ENCODE measurements at places on chromosomes 13 and 19.

DNA sequence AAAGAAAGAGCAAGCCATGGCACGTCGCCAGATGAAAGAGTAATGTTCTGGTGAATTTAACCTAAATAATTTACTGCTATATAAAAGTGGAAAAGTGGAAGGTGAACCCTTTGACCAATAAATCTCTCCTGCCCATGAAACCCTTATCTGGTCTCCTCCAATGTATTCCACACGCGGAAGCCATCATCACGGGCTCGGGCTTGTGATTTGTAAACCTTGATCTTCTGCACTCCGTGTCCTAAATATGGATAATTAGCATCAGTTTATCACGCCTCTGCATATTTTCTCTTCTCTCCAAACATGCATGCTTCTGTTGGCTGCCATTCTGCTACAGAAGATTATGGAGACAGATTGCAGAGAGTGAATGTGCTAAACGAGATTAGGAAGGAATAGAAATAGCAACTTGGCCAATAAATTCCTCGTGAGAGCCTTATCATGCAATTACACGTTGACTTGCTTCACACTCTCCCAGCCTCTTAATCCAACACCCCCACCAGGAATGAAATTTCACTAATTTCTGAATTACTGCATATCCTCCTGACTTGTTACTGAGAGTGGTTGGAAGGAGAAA, 34.5 kb downstream of the SOX1 start:
- no peak for DNase-seq

DNA sequence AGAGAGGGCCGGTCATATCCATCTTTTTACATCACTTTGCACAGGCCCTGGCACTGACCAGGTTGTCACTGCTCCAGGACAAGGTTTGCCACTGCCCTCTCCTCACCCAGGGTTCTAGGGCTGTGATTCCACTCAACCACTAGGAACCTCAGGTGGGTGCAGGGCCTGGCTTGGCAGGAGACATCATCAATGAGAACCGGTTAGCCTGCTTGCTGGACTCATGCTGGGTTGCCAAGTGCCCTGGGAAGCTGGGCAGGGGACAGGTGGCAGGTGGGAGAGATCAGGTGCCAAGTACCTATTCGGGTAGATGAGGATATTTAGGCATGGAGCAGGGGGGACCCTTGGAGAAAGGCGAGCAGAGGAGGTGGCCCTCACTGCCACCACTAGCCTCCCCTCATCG, 4.2 kb upstream of the CERS4 start:
- DNase-seq = no peak

GRCh38 chr13:44104197-44104490, 224.4 kb downstream of the LACC1 start:
- no peak for DNase-seq

DNA sequence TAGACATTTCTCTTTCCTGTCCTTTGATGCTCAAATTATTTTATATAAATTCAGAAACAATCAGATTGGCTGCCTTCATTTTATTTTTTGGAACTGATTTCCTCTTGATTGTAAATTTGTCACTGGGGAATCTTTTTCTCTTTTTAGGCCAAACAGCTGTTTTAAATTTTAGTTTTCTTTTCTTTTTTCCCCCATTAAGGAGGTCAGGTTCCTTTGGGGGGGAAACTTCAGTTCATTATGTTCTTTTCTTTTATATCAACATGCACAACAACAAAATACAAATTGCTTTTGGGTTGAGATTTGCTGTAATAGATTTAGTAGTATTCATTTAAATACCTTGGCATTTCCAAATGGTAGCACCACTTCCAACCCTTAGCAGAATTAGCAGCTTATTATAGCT, 264.8 kb upstream of the SPRY2 start:
- no peak for DNase-seq

- DNase-seq = no peak
These were observed 19.5 kb upstream of the ALOX5AP start for GRCh38 chr13:30715837-30716236.

GRCh38 chr13:38637576-38637975, 49.3 kb upstream of the FREM2 start:
- DNase-seq = no peak

GRCh38 chr13:89465366-89465765, 1794.2 kb downstream of the SLITRK5 start:
- DNase-seq = no peak

DNA sequence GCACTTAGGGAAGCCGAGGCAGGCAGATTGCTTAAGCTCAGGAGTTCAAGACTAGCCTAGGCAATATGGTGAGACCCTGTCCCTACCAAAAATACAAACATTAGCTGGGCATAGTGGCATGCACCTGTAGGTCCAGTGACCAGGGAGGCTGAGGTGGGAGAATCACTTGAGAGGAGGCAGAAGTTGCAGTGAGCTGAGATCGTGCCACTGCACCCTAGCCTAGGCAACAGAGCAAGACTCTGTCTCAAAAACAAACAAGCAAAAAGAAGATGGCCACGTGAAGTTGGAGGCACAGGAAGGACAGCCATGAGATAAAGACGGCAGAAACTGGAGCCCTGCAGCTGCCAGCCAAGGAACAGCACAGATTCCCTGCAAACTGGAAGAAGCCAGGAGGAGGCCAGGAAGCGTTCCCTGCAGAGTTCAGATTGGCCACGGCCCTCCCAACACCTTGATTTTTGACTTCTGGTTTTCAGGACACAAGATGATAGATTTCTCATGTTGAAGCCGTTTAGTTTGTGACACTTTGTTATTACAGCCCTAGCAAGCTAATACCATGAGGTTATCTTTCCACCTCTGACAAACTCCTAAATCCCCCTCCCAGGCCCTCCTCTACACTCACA, 786.7 kb downstream of the UQCRFS1 start:
- DNase-seq = no peak
